ENCODE measurements at places on chromosomes 2 and 18.

- no peak for DNase-seq
These were observed 10.3 kb upstream of the CHST10 start for GRCh38 chr2:100427627-100428258.

DNA sequence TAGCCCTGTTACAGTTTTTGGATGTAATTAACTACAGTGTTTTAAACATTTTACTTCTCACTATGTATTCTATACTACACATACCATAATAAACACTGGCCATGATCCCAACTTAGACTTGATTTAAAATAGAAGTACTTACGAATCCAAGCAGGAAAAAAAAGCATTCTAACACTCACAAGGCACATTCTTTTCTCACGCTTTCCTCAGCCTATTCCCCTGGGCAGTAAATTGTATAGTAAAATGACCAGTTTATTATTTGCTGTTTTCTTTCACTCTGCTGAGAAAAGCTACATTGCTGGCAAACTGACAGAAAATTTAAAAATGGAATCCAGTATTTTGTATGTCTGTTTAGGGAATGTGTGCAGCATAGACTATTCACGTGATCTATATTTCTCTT lies 2.8 kb upstream of the TANC1 start:
- DNase-seq: peak; percentile 56

DNA sequence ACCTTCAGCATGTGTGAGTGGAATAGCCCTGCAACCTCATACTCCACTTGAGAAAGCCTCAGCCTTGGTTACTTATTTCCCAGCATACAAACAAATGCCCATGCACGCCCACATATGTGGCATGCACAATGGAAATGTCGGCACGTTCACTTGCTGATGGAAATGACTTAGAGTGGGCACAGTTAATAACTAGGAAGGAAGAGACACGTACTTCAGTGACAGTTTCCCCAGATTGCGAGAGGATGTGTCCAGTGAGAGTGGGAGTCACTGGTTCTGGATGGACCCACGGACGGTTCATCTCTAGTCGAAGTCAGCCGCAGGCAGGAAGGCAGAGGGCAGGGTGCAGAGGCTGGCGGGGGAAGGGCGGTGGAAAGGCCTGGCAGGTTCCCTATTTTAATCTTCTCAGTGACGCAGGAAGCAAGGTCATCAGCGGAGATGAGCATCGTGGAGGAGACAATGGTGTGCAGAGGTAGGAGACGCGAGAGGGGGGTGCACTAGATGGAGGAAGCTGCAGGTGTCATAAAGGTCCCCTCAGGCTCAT lies 350.7 kb upstream of the MYT1L start:
- DNase-seq: no peak

DNA sequence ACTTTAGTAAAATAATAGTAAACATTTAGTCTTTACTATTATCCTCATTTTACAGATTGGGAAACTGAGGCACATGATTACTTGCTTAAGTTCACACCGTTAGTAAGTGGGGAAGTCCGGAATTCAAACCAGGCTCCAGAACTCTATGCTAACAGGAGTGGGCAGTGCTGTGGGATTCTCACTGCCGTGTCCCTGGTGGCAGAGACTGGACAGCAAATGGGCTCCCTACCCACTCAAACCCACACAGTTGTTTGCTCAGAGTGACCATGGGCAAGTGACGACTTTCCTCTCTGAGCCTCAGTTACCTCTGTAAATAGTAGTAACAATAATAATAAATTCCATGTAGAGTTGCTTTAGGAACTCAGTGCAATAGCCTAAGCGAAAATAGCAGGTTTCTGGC lies 24.0 kb downstream of the MAIP1 start:
- no peak for DNase-seq

DNA sequence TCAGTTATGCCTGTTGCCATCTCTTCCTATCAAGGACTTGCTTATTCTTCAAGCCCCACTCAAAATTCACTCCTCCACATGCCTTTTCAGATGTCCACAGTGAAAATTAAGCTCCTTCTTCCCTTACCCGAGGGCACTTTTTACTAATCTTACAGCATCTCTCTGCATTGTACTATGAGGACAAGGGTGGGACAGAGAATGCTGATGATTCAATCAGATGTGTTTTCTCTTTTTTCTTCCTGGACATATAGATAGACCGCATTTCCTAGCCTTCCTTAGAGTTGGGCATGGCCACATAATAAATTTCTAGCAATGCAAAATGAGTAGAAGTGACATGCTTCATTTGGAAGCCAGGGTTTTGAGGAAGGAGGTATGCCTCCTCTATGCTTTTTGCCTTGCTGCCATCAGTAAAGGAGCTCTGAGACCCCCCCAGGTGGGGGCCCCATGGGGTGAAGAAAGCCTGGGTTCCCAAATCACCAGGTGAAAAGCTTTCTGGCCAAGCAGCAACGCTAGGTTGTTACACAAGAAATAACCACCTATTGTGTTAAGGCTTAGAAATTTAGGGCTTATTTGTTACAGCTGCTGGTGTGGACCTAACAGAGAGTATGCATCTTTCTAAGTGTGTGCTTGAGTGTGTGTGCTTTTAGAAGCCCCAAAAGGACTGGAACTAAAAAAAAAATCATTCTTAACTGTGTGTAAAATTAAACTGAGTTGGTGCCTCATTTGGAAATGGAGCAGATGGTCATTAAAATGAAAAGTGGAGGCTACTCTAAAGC lies 424.5 kb downstream of the STK39 start:
- no peak for DNase-seq

DNA sequence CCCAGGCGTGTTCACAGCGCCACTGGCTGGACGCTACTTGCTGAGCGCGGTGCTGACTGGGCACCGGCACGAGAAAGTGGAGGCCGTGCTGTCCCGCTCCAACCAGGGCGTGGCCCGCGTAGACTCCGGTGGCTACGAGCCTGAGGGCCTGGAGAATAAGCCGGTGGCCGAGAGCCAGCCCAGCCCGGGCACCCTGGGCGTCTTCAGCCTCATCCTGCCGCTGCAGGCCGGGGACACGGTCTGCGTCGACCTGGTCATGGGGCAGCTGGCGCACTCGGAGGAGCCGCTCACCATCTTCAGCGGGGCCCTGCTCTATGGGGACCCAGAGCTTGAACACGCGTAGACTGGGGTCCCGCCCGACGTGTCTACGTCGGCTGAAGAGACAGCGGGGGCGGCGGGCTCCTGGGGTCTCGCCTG lies 891 bp upstream of the KHK start:
- DNase-seq: no peak

- no peak for DNase-seq
These were observed 371.9 kb downstream of the IRS1 start for GRCh38 chr2:226427538-226428307.

Measured in NCI-H446 (cell line).